ENCODE measurements at places on chromosomes 2 and 18.

- H3K4me1 ChIP-seq, result no peaks in the 10 kb centered on the region
- H3K27ac ChIP-seq, result no peak overlapping the region
- H3K27me3 ChIP-seq, result no peaks in the 10 kb centered on the region
- no peak overlapping the region for H3K4me3 ChIP-seq
- H3K36me3 ChIP-seq, result no peaks in the 10 kb centered on the region
- DNase-seq, result no peak
Measured at GRCh38 chr2:7835151-7835550, 846.7 kb upstream of the ID2 start.

GRCh38 chr18:76817888-76818611, 4.3 kb upstream of the ZNF236 start:
- H3K27me3 ChIP-seq, result no peaks in the 10 kb centered on the region
- peaks cover 9% of the 10 kb centered on the region for H3K4me1 ChIP-seq
- DNase-seq, result no peak
- H3K36me3 ChIP-seq, result no peaks in the 10 kb centered on the region
- no peak overlapping the region for H3K4me3 ChIP-seq
- H3K27ac ChIP-seq, result no peak overlapping the region

DNA sequence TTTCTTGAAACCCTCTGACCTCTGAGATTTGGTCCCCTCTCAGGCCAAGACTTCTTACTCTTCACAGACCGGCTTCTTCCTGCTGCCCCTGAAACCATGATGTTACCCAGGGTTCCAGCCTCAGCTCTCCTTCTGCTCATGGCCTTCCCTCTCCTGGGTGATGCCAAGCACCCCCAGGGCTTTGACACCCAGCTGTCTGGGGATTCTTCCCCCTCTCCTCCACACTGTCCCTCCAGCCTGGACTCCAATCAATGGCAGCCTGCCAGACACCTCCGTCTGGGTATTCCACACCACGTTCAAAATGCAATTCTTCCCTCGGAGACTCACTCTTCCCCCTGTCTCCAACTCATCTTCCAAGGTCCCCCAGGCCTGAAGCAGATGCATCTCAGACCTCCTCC, 25.0 kb downstream of the SPP2 start:
- no peaks in the 10 kb centered on the region for H3K4me1 ChIP-seq
- no peak for DNase-seq
- H3K4me3 ChIP-seq, result no peak overlapping the region

DNA sequence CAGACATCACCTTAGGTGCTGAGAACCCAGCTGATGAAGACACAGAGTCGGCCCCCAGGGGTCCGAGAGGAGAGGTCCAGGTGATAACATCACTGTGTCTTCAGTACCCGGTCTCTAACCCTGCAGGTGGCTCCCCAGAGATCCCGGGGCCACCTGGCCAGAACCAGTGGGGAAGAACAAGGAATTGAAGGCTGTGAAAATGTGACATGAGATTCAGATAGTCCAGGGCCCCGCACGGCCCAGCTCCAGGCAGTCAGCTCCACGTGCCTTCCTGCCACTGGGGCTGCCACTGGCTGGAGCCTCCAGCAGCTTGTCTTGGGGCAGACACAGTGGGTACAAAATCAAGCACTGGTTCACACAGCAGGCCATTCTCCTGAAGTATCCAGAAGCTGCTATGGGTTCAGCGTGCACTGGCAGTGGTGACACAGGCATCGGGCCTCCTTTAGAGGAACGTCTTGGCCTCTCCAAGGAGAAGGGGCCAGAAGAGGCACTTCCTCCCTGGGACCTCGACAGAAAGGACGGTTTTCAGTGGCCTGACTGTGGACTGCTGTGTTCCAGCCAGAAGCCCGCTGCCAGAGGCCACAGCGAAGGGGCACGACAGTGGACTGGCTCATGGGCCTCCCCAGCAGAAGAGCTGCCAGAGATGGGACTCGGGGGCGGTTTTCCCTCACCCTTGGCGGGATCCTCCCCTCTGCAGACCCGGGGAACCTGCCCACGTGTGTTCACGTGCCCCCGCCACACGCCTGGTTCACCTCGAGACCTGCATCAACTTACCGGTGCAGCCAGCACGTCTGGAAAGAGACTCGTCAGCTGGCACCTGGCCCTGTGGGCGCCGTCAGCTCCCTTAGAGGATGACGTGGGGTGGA, 150.4 kb downstream of the HDAC4 start:
- H3K4me3 ChIP-seq, result no peak overlapping the region
- H3K36me3 ChIP-seq, result no peaks in the 10 kb centered on the region
- DNase-seq, result no peak
- H3K27ac ChIP-seq, result no peak overlapping the region

GRCh38 chr2:134149904-134150303, 104.0 kb upstream of the MGAT5 start:
- H3K36me3 ChIP-seq, result no peaks in the 10 kb centered on the region
- no peaks in the 10 kb centered on the region for H3K27me3 ChIP-seq
- no peak overlapping the region for H3K27ac ChIP-seq
- no peak for DNase-seq
- H3K4me3 ChIP-seq, result no peak overlapping the region
- peaks cover 5% of the 10 kb centered on the region for H3K4me1 ChIP-seq

DNA sequence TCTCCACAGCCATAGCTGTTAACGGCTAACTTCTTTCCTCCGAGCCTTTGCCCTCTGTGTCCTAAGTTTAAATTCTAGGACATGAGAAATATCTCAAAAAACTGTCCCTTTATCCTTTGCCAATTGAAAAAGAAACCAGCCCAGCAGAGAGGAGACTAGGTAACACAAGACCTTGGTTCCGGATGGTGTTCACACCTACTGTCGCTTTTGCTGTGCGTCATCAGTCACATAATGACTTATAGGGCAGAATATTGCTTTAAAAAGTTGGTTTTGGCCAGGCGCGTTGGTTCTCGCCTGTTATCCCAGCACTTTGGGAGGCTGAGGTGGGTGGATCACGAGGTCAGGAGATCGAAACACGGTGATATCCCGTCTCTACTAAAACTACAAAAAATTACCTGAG, 66.2 kb downstream of the SP3 start:
- no peaks in the 10 kb centered on the region for H3K27me3 ChIP-seq
- no peaks in the 10 kb centered on the region for H3K36me3 ChIP-seq
- no peak overlapping the region for H3K4me3 ChIP-seq

- no peaks in the 10 kb centered on the region for H3K4me1 ChIP-seq
- no peak overlapping the region for H3K27ac ChIP-seq
- no peaks in the 10 kb centered on the region for H3K27me3 ChIP-seq
- H3K4me3 ChIP-seq, result no peak overlapping the region
- DNase-seq, result no peak
Measured at GRCh38 chr2:53183581-53183980, 584.0 kb upstream of the CHAC2 start.

DNA sequence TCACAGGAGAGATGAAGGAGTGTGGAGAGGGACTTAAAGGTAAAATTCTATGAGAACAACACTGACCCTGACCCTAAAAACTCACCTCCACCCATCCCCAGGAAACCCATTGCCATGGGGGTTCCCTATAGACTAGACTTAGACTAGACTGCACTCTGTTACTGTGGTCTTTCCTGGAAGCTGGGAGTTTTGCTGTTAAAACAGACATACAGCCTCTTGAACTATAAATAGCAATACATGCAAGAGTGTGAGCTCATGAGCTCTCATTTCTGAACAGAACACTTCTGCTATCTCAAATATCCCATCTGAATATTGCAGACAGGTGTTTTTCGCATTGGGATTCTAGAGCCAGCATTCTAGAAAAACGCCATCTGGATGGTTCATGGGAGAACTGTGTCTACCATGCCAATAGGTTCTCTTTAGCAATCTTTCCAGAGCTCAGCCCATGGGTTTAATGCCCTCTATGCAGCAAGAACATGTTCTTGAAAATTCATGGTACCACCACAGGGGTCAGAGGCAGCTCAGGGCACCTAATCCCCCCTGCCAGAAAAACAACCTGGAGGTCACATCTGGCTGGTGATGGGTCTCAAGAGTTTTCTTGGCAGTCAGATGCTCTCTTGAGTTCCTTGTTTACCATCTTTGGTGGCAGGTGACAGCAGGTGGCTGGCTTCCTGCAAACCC, 51.9 kb downstream of the SLC14A2 start:
- H3K36me3 ChIP-seq, result no peaks in the 10 kb centered on the region
- peaks cover 20% of the 10 kb centered on the region for H3K4me1 ChIP-seq
- H3K4me3 ChIP-seq, result no peak overlapping the region
- no peaks in the 10 kb centered on the region for H3K27me3 ChIP-seq

DNA sequence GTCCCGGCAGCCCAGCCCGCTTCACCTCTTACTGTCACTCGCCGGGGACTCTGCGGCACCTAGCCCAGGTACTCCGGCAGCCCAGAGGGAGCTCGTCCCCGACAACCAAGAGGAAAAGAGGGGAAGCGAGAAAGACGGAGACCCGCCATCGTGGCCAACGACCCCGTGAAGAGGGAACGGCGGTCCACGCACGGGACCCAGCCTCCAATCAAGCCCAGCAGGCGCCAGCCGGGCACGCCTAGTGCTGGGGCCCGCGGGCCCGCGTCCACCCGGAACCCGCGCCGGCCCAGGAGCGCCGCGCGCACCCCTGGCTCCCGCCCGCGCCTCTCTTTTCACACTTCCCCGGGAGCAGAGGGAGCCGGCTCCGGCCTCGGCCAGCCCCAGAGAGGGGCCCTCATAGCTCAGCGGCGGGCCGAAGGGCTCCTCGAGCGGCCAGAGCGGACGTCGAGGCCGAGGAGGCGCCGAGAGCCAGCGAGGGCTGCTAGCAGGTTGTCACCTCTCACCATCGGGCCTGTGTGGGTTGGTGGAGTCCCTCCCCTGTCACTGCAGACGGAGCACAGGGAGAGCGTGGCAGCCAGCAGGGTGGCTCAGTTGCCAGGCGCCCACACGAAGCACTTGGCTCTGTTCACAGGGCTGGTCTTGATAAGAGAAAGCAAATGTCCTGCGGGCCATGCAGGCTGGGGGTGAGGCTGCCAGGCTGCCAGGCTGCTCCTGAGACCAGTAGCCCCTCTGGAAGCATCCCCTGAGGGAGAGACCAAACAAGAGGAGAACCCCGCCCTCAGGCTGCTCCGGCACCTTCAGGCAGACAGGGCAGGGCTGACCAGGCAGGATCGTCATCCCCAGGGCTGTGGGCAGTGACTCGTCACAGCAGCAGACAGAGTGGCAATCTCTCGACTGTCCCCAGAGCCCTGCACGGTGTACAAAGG, 36.9 kb upstream of the KLF11 start:
- H3K27me3 ChIP-seq, result no peaks in the 10 kb centered on the region
- peak overlapping the region; percentile 27 for H3K27ac ChIP-seq

DNA sequence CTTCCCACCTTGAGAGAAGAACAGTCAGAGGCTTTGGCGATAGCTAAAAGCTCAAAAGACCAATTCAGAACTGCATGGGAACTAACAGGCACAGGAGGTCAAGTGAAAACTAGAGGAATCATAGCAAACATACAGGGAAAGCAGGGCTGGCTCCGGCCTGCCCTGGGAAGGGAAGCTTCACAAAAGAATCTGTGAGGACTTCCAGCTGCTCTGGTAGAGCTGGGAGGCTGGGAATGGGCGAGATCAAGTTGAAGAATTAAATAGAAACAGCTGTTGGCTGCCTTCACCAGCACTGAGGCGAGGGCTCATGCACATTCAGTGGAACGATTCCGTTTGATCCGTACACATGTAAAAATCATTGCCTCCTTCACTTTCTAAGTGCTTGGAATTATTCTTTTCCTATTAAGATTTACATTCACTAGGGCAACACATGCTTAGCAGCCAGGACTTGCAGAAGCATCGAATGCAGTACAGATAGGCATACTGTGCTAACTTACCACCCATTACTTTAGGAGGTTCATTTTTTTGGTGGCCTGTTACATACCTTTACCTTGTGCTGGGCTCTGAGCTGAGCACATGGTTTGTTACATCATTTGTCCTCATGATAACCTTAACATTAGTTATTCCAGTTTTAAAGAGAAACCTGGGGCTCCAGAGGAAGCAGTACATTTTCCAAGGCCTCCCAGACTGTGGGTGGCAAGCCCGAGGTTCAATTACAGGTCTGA, 125.4 kb upstream of the RNF152 start:
- no peak for DNase-seq
- H3K4me3 ChIP-seq, result no peak overlapping the region
- H3K27me3 ChIP-seq, result no peaks in the 10 kb centered on the region
- H3K4me1 ChIP-seq, result peaks cover 22% of the 10 kb centered on the region
- no peaks in the 10 kb centered on the region for H3K36me3 ChIP-seq
- peak overlapping the region; percentile 63 for H3K27ac ChIP-seq

DNA sequence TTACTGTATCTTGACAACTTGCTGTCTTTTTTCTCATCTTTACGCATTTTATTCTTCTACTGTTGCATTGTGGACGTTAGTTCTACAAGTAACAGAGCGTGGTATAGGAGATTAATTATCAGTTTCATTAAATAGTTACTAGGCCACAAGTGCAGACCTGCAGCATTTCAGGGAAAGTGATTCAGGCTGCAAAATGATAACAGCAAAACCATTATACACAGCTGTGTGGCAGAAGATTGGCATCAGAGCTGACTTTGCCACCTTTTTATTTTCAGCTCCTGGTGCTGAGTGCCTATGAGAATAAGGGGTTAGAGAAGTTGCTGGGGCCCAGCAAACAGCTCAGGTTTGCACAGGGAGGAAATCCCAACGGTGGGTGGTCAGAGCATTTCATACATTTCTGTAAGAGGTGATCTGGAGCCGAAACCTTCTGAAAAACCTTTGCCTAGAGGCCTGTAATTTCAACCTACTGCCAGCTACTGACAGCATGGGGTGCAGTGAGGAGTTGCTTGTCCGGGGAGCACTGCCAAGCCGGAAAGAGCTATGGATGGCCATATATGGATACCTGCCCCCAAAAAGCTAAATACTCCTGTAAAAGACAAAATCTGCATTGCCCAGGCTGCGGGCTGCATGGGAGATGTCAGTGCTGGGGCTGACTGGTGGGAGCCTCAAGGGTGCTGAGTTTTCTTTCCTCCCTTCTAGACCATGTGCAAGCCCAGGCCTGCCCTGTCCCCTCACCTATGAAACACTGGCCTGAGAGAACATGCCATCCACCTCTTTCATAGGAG, 2.7 kb upstream of the CCBE1 start:
- no peaks in the 10 kb centered on the region for H3K36me3 ChIP-seq
- no peaks in the 10 kb centered on the region for H3K27me3 ChIP-seq
- H3K4me3 ChIP-seq, result no peak overlapping the region
- no peak overlapping the region for H3K27ac ChIP-seq

DNA sequence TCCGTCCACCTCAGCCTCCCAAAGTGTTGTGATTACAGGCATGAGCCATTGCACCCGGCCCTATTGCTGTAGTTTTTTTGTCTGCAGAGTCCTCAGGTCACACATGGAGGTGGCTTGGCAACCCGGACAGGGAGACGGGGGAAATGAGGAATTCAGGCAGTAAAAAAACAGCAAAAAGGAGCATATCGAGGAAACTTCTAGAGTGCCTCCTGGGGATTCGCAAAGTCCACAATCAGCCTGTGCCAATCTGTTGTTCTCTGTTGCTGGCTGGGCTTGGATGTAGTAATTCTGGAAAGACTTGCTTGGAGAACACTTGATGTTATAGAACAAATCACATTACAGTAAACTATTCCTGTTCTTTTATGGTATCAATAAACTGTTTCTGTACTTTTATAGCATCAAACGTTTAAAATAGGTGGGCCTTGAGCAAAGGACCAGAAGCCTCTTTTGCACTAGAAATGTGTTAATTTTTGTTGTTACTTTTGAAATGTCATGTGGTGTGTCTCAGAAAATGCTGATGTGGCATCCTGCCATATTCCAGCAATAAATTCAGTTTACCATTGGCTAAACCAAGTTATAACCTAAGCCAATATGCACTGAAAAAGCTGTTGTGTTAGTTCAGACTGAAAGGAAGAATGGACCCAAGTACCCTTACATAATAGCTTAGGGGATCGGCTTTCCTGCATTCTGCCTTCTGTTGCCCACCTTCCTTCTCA, 14.4 kb downstream of the ELAC1 start:
- DNase-seq, result no peak
- no peak overlapping the region for H3K4me3 ChIP-seq
- H3K36me3 ChIP-seq, result peaks cover 16% of the 10 kb centered on the region
- no peak overlapping the region for H3K27ac ChIP-seq
